ENCODE measurements at places on chromosomes 13 and 19. TPM values are rescaled to one million over a fixed set of nuclear protein-coding genes. Genes with fewer than 3 reads are reported as not detected.

GRCh38 chr19:5042556-5042955 is 73.6 kb downstream of the KDM4B start:
- DNase-seq, result no peak
- no peak overlapping the region for H3K4me3 ChIP-seq
- peaks cover 3% of the 10 kb centered on the region for H3K4me1 ChIP-seq

CALR3 gene
- total RNA-seq, result not detected

DNA sequence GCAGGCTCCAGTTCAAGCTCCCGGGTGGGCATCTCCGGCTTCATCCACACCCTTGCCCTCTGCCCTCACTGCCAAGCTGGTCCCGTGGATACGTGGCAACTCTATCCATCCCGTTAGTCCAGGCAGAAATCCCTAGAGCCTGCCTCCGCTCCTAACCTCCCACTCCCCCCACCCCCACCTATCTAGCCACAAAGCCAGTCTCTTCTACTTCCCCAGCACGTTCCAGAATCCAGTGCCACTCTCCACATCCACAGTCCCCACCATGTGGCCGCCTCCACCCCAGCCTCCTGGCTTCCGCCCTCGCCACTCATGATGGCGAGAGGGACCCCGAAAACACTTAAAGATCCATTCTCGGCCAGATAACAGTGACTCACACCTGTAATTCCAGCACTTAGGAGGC is 3.8 kb downstream of the YIPF2 start:
- H3K4me1 ChIP-seq, result peaks cover 1% of the 10 kb centered on the region
- no peak for DNase-seq
- H3K4me3 ChIP-seq, result no peak overlapping the region
- no peaks in the 10 kb centered on the region for H3K27me3 ChIP-seq
- peaks cover 16% of the 10 kb centered on the region for H3K36me3 ChIP-seq
- no peak overlapping the region for H3K27ac ChIP-seq

DNA sequence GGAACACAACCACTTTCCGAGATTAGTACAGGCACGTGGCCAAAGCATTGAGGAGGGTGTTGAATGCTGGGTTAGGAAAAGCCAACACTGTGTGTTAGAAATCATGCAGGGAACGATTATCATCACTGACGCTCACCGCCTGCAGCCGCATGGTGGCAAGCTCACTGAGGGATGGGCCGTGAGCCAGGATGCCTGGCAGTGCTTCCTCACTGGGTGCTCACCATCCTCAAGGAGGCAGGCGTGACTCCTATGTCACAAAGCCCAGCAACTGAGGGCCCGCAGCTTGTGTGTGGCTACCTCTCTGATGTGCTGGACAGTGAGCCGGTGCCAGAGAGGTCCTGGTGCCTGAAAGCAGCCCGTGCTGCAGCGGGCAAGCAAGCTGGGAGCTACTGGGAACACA is 30.4 kb upstream of the TIMM44 start:
- no peak overlapping the region for H3K27ac ChIP-seq
- DNase-seq, result no peak
- no peak overlapping the region for H3K4me3 ChIP-seq
- H3K27me3 ChIP-seq, result no peaks in the 10 kb centered on the region
- peaks cover 27% of the 10 kb centered on the region for H3K36me3 ChIP-seq

DNA sequence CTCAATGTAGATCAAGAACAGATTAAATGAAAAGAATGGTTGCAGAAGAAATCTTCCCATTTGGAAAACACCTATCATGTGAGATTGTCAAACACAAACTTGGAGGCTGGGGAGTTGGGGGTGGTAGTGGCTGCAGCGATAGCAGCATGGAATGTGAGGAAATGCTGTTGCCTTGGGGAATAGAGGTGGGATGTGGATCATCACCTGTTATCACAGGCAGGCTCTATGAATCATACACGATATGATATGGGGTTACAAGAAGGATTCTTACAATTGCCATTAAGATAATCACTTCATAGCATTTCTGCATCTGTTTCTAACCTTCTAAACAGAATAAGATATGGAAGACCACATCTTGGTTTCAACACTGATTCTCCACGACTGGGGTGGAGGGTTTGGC is 88.7 kb downstream of the RNASEH2B start:
- no peak overlapping the region for H3K4me3 ChIP-seq
- H3K27ac ChIP-seq, result no peak overlapping the region
- peaks cover 16% of the 10 kb centered on the region for H3K4me1 ChIP-seq
- DNase-seq, result no peak
- no peaks in the 10 kb centered on the region for H3K36me3 ChIP-seq

GRCh38 chr19:5251096-5252065 is 89.2 kb downstream of the PTPRS start:
- H3K4me3 ChIP-seq, result no peak overlapping the region
- H3K27ac ChIP-seq, result no peak overlapping the region
- DNase-seq, result no peak
- H3K36me3 ChIP-seq, result peaks cover 8% of the 10 kb centered on the region
- no peaks in the 10 kb centered on the region for H3K4me1 ChIP-seq
- H3K27me3 ChIP-seq, result no peaks in the 10 kb centered on the region

DNA sequence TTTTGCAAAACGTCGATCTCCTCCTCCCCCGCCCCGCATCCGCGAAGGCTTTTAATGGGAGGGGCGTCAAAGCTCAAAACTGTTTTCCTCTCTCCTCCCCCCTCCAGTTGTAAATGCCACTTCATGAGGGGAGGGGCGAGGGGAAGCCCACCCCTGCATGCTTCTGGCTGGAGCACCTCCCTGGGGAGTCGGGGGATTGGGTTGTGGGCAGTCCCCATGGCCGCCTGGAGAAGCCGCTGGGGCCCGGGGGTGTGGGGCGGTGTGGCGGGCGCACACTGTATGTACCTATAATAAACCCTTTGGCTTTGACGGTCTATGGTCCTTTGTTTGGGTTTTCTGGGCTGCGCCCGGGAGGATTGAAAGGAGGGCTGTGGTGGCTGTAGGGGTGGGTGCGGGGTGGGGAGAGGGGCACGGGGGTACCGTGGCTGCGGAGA is 505 bp upstream of the SHKBP1 start:
- no peaks in the 10 kb centered on the region for H3K4me1 ChIP-seq
- H3K4me3 ChIP-seq, result peak overlapping the region; percentile 90
- no peaks in the 10 kb centered on the region for H3K36me3 ChIP-seq
- no peak for DNase-seq
- no peaks in the 10 kb centered on the region for H3K27me3 ChIP-seq

GRCh38 chr13:86922936-86923335 is 748.2 kb upstream of the SLITRK5 start:
- H3K4me1 ChIP-seq, result no peaks in the 10 kb centered on the region
- no peaks in the 10 kb centered on the region for H3K27me3 ChIP-seq
- no peak overlapping the region for H3K4me3 ChIP-seq
- no peak overlapping the region for H3K27ac ChIP-seq
- H3K36me3 ChIP-seq, result no peaks in the 10 kb centered on the region
- no peak for DNase-seq

DNA sequence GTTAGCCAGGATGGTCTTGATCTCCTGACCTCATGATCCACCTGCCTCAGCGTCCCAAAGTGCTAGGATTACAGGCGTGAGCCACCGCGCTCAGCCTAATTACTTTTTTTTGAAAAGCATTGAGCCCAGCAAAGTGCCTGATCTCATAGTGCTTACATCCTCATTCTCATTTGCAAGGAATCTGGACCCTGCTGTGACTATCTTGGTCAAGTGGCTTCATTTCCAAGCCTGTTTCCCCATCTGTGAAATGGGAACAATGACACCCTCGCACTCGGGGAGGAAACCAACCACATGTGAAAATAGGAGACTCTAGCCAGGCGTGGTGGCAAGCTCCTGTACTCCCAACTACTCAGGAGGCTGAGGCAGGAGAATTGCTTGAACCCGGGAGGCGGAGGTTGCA is 1.6 kb upstream of the PLEKHA4 start:
- H3K36me3 ChIP-seq, result peaks cover 9% of the 10 kb centered on the region
- H3K27ac ChIP-seq, result no peak overlapping the region
- H3K4me1 ChIP-seq, result peaks cover 46% of the 10 kb centered on the region
- no peak for DNase-seq

DNA sequence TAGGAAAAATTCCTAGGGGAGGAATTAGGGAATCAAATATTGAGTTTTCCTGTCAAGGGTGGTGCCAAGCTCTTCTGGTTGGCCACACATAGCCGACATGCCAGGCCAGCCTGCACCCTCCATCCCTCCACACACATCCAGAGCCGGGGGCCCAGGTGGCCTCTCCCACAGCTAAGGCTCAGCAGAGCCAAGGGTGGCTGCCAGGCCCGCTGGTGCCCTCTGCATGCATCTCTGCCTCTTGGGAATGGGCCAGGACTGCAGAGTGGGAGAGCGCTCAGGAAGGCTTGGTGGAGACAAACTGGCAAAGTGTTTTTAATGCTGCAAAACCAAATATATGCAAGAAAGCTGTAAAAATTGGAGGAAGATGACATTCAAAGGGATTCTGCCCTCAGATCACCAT is 42.7 kb upstream of the GAS6 start:
- no peak overlapping the region for H3K27ac ChIP-seq
- DNase-seq, result no peak
- H3K4me3 ChIP-seq, result no peak overlapping the region
- H3K4me1 ChIP-seq, result peaks cover 8% of the 10 kb centered on the region

DNA sequence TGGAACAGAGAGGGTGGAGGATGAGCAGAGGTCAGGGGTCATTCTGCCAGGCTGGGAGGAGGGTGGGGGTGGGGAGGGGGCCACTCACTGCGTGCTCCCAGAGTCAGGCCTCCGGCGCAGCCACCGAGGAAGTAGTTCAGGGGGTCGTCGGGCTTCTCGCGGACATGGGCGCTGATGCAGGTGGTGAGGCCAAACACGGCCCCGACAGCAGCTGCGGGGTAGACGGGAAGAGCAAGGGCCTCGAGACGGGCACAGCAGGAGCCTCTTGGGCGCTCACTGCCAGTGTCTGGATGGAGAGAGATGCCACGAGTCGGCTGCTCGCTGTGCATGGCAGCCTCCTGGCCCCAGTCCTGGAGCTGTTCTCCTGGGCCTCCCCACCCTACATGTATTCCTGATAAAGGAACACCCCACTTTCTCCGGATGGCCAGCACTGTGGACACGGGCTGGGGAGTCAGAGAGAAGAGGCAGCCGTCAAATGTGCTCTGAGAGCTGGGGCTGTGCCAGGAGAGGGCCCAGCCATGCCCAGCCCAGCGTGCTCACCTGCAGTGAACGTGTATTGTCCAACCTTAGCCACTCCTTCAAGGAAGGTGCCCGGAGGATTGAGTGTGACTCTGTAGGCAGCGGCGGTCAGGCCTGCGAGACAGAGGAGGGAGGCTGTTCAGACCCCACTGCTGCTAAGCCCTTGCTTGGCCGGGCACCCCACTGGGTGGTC is 7.1 kb downstream of the NDUFA11 start:
- H3K36me3 ChIP-seq, result peaks cover 10% of the 10 kb centered on the region
- no peak for DNase-seq
- H3K4me3 ChIP-seq, result no peak overlapping the region

NLRP4 gene
- not detected for total RNA-seq

- DNase-seq, result no peak
- peaks cover 7% of the 10 kb centered on the region for H3K4me1 ChIP-seq
- H3K27ac ChIP-seq, result peak overlapping the region; percentile 72
- no peaks in the 10 kb centered on the region for H3K27me3 ChIP-seq
- H3K4me3 ChIP-seq, result peak overlapping the region; percentile 68
Measured at GRCh38 chr13:27172495-27172842, 858 bp upstream of the USP12 start.

DNA sequence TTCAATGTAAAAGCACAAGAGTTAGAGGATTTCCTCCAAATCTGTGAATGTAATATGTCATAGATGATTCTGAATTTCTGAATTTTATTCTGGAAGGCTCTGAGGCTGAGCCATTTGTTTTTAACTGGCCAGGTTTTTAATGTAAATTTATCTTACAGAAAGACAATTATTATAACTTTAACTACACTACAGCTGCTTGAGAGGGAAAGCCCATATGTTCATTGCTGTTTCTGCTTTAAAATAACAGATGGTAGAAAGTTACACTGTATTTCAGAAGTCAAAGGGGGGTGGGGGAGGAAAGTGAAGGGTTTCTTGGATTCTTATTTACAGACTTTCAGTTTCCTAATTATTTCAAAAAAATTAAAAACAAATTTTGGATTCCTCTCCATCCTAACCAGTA is 62.8 kb downstream of the DNAJC15 start:
- H3K4me1 ChIP-seq, result peaks cover 5% of the 10 kb centered on the region
- H3K36me3 ChIP-seq, result no peaks in the 10 kb centered on the region
- no peak overlapping the region for H3K4me3 ChIP-seq
- no peaks in the 10 kb centered on the region for H3K27me3 ChIP-seq
- H3K27ac ChIP-seq, result no peak overlapping the region

DNA sequence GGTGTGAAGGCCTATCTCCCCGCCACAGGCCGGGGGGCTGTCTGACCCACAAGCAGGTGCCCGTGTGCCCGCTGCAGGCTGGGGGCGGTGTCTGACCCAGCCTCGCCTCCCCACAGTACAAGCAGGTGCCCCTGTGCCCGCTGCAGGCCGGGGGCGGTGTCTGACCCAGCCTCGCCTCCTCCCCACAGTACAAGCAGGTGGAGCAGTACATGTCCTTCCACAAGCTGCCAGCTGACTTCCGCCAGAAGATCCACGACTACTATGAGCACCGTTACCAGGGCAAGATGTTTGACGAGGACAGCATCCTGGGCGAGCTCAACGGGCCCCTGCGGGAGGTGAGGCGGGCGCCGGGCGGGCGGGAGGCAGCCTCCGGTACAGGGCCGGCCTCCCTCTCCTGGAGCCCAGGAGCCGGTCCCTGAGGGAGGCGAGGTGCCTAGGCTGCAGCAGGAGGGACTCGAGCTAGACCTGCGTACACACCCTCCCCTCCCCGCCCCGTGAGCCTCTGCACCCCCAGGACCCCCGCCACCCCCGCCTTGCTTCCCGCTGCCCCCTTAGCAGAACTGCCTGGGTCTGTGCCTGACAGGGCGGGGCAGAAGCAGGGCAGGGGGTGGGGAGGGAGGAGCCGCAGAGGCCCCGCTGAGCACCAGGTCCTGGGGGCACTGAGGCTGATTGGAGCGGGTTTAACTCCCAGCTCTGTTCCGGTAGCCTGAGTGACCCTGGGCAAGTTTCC is 20.6 kb downstream of the HCN2 start:
- H3K27me3 ChIP-seq, result no peaks in the 10 kb centered on the region
- DNase-seq, result peak; percentile 16
- H3K27ac ChIP-seq, result no peak overlapping the region
- peaks cover 8% of the 10 kb centered on the region for H3K36me3 ChIP-seq
- H3K4me1 ChIP-seq, result no peaks in the 10 kb centered on the region

Measured in cardiac muscle cell (in vitro differentiated cells and primary cell).